MM.1S (cell line): ENCODE measurements at places on chromosomes 5 and 9.

GRCh38 chr5:18091758-18092157, 457.5 kb downstream of the TAF11L14 start:
- DNase-seq: no peak

- no peak for DNase-seq
Observed at GRCh38 chr5:11658376-11658775, 245.9 kb downstream of the CTNND2 start.

GRCh38 chr5:5014586-5015235, 125.4 kb upstream of the ADAMTS16 start:
- no peak for DNase-seq

GRCh38 chr5:150512368-150512747, 4.4 kb downstream of the NDST1 start:
- no peak for DNase-seq

GRCh38 chr5:179256328-179257175, 88.7 kb downstream of the ADAMTS2 start:
- no peak for DNase-seq

DNA sequence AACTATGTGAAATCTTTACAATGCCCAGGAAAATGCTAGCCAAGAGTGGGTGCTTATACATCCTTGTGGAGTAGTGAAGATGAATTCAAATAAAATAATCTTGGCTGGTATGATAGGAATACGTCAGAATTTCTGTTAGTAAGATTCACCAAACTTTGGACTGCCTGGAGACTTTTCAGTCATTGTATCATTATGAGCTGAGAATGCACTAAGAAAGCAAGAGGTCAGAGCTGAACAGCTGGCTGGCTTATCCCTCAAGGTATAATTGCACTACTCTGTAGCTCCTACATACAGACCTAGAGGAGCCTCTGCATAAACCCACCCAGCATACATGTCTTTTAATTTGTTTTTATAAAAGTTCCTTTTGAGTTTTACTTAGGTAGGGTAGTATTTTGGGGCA, 568.5 kb upstream of the RIOK2 start:
- DNase-seq: no peak

- DNase-seq: no peak
Observed at GRCh38 chr5:53073348-53073747, 36.2 kb downstream of the MOCS2 start.

GRCh38 chr5:108481355-108481931, 99.5 kb upstream of the FBXL17 start:
- DNase-seq: peak; percentile 74

GRCh38 chr9:38344566-38345324, 47.8 kb upstream of the ALDH1B1 start:
- no peak for DNase-seq

GRCh38 chr5:22780756-22781155, 72.4 kb downstream of the CDH12 start:
- no peak for DNase-seq

- DNase-seq: no peak
Observed at GRCh38 chr5:138677782-138678181, 75.4 kb upstream of the CTNNA1 start.

DNA sequence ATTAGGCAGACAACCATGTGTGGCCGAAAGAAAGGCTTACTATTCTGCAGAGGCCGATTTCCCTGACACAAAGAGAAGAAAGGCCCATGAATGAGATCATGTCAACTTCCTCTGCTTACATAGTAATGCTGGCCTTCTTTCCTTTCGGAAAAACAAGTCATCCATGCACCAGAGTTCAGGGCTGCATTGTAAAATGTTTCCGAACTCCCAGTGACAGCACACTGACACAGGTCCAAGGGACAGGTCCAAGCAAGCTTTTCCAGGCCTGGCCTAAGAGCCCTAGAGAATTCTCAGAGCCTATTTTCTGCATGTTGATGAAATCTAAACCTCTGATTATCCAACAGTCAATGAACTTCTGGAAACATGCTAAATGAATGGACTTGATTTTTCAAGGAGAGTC, 140.9 kb downstream of the ZNF608 start:
- no peak for DNase-seq

GRCh38 chr9:116686693-116687073, 422 bp upstream of the TRIM32 start:
- DNase-seq: no peak

DNA sequence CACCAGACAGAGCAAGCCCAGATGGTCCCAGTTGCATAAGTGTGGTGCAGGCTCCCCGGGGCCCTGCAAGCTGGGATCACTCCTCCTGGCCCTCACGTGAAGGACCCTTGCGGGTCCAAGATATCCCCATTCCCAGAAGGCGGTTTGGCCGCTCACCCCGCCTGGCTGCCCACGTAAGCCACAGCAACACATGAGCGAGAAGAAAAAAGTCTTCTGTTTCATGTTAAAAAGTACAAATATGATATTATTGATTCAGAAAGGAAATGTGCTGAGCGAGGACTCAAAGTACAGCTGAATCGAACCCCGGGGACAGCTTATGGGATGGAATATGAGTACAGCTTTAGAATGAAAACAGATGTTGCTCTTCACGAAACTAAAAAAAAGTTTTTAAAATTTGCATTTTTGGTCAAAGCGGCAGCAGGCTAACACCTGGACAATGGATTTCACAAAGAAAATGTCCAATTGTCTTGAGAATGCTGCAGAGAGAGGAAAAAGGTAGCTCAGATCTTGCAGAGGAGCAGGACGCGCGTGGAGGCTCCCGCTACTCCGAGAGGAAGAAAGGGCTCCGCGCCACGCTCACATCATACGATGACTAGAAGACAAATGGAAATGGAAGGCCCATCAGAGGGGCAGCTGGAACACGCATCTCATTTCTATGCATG, 427.6 kb downstream of the IRX1 start:
- DNase-seq: no peak

DNA sequence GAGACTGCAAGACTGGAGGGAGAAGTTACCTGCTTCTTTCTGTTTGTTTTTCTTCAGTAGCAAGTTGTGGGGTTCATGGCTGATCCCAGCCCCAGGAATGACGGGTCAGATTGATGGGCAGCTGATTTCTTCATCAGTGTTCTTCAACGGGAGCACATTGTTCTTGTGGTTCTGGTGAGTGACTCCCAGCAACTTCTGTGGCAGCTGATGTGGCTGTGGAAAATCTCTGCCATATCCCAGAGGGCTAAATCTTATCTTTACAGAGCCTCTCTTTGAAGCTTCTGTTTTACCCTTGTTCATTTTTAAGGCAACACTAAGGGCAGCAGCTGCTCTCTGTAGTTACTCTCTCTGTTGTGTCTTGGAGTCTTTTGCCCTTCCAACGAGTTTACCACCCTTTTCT, 710.3 kb downstream of the PRELID2 start:
- no peak for DNase-seq

GRCh38 chr5:170633235-170634081, 129.6 kb downstream of the KCNIP1 start:
- no peak for DNase-seq
